Thyroid gland (tissue), 4 donors: ENCODE measurements at places on chromosomes 3 and 15. TPM values are rescaled to one million over a fixed set of nuclear protein-coding genes. Genes with fewer than 3 reads are reported as not detected.

DNA sequence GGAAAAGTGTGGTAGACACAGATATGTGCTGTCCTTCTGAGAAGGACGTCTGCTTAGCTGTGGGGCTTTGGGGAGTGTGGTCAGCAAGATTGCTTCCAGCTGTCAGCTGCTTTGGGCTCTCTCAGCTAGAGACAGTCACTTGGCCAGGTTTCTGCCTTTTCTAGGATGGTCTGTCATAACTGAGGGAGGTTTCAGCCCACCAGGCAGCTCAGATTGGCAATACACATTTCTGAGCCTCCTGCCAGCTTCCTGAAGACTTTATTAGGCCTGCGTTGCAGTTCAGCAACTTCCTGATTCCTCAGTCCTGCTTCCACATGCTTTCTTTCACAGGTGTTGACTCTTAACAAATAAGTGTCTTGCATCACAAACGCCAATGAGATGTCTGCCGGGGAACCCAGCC, 286.5 kb downstream of the SQOR start:
- H3K36me3 ChIP-seq, result no peaks in the 10 kb centered on the region
- no peak overlapping the region for H3K27ac ChIP-seq
- H3K27me3 ChIP-seq, result no peaks in the 10 kb centered on the region
- no peak for DNase-seq
- H3K4me3 ChIP-seq, result no peak overlapping the region
- H3K4me1 ChIP-seq, result no peaks in the 10 kb centered on the region

Gene CLDN18
- not detected for total RNA-seq

Gene CEP152
- total RNA-seq, result 7.7 TPM

Gene LRRC3B
- total RNA-seq, result under 0.01 TPM

Gene OR5K2
- total RNA-seq, result not detected
